ENCODE measurements at places on chromosomes 7 and 10.
A peak's percentile ranks its signal among the peaks of the same experiment; 100 is the strongest.

- DNase-seq: no peak
These were observed 406.4 kb downstream of the SEMA3D start for GRCh38 chr7:84780158-84781124.

GRCh38 chr10:97643441-97643985 lies 3.0 kb downstream of the PI4K2A start:
- no peak for DNase-seq

DNA sequence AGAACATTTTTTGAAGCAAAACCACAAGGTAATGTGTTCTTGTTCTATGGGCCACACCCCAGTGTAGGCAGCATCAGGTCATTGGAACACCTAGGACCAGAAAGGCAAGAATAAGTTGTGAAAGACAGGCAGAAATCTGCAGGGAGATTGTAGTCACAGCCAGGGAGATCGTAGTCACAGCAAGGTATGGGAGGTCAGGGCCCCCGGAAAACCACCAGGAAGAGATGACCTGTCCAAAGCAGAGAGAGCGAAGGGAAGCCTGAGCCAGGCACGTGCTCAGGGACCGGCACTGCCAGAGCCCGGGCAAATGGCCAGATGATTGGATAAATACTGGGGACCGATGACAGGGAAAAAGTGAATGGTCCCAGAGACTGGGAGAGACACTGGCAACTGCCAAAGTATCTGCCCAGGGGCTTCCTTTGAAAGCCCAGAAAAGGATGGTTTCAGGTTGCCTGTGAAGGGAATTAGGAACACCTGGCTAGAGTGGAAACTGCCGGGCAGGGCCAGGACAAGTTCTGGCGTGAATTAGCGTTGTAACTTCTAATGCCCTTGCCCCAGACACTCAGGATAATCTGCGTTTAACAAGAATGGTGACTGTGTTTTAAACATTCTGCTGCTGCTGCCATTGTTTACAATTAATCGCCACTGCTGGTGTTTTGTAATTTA lies 3.9 kb upstream of the NOBOX start:
- DNase-seq: no peak

GRCh38 chr10:99827936-99828335 lies 45.5 kb downstream of the ABCC2 start:
- DNase-seq: no peak

GRCh38 chr7:36749282-36749960 lies 25.1 kb upstream of the AOAH start:
- DNase-seq: peak; percentile 99

GRCh38 chr10:21114683-21115082 lies 217.6 kb upstream of the NEBL start:
- no peak for DNase-seq

DNA sequence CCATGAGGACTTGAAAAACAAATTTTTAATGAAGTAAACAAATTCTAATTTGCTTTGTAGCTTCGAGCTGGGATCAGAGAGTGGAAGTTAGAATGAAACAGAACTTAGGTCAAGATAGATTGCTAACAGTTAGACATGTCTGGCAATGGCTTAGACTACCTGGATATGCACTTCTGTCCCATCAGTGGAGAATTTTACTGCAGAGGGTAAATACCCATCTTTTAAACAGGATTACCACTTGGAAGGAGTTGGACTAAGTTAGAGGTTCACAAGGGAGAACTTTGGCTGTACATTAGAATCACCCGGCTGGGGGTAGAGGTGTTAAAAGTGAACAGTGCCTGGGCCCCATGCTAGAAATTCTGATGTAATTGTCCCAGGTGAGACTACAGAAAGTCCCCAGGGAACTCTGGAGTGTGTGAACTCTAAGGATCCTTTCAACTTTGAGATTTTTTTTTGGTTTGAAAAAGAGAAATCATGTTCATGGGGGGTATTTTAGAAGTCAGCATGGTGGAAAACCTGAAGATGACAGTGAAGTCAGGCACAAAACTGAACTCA lies 35.5 kb downstream of the ENTPD1 start:
- no peak for DNase-seq

- DNase-seq: no peak
These were observed 228.2 kb downstream of the CHRM2 start for GRCh38 chr7:137096607-137097006.

GRCh38 chr7:139627831-139628230 lies 104.3 kb downstream of the CLEC2L start:
- DNase-seq: no peak

DNA sequence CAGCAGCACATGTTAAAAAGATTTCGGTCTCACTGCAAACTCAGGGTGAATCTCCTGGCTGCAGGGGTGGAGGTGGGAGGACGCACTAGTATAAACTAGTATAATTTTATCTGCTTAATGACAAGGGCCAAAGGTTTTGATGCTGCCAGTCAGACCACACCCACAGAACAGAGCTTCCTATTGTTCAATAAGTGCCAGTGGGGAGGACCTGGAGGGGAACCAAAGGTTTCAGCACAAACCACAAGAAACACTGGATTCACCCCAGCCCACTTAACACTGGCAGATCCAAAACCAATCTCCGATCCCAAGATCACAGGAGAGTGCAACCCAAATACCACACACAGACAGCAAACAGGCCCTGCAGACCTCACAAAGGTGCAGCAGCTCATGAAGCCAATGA lies 6.6 kb downstream of the VOPP1 start:
- DNase-seq: no peak

- DNase-seq: no peak
These were observed 119.5 kb downstream of the SPDYE5 start for GRCh38 chr7:75611557-75612178.

DNA sequence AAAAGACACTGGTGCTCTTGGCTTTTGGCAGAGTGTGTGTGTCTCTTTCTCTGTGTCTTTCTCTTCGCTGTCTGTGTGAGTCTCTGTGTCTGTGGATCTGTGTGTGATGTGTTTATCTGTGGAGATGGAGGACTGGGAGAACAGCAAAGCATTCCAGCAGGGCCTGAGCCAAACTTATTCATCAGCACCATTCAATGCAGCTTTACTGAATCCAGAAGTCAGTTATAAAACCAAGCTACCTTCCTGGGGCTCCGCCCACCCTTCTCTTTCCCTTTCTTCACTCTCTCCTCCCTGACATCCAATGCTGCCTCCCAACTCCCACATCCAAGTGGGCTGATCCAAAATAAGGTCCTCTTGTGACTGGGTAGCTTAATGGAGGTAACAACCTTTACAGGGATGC lies 3.9 kb downstream of the SGMS1 start:
- DNase-seq: no peak

- DNase-seq: no peak
These were observed 19.4 kb upstream of the CABCOCO1 start for GRCh38 chr10:61643316-61643751.

DNA sequence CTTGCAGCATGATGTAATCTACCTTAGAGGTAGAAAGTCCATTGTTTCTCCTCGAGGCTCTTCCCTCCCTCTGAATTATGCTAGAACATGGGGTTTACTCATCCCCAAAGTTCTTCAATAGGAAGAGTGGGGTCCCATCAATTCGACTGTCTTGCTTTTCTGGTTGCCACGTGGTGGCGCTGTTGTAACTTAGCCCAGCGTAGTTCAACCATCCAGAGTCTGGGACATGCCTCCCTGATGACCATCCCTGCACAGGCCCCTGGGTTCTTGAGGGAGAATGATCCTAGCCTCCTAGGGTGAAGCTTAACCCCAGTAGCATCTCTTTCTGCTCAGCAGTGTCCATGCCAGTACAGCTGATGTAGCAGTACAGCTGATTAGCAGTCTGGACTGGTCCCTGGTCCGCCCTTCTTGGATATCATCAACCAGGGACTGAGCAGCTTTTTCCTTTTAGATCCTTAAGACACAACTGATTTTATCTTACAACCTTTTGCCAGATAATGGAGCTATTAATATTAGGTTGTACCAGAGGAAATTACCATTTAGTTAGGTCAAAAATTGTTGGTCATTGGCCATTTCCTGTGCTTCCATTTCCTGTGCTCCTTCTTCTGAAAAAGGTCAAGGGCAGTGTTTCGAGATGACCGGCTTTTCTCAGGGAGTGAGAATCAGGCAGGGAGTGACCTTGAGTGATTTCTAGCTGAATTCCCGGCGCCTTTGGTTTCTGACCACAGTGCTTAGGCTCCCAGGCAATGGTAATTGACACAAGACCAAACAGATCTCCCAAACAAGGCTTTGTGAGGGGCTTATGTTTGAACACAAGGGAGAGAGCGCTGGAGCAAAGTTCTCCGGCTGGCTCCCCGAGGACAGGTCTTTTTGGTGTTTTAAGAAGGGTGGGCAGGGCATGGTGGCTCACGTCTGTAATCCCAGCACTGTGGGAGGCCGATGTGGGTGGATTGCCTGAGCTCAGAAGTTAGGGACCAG lies 65.4 kb downstream of the TACC2 start:
- DNase-seq: no peak

DNA sequence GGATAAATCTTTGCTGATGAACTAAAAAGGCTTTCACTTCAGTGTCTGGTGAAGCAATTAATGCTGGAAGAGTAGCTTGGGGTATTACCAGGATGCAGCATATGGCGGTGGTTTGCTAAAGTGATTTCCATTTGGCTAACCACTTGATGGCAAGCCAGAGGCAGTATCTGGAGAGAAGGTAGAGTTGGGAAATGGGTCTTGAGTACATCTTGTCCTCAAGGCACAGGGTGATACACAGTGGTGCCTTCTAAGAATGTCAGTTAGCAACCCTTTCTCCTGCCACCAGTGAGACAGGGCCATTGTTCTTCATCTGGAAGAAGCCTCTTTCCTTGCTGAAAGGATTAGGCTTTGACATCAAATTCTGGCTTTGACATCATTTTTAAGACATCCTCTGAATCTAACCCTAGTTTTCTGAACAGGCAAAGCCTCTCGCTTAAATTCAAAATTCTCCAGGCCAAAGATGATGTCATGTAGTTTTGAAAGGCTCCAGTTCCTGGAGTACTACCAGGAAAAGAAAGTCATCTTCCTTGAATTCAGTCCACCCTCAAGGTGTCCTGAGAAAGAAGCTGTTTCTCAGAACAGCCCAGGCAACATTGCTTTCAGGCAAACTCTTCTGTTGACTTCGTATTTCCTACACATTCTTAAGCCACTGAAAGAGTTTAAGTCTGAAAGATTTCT lies 162.4 kb downstream of the ARID5B start:
- no peak for DNase-seq

- DNase-seq: no peak
These were observed 94.7 kb downstream of the LARP4B start for GRCh38 chr10:836782-837181.

DNA sequence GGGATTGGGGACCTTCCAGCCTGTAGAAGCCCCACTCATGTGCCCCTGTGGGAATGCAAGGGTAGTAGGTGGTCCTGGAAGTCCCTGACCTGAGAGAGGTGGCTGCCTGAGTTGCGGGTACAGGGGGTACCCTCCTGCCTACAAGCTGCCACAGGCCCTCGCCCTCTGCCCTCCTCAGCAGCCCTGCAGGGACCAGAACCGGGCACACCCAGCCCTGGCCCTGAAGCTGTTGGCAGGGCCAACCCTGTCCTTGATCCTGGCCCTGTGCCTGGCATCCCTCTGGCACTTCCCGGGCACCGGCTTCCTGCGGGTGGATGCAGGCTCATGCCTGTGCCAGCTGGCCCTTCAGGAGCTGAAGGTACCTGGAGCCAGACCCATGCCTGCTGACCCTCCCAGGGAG lies 54.9 kb upstream of the ELN start:
- DNase-seq: no peak

GRCh38 chr10:54363390-54363789 lies 437.6 kb downstream of the PCDH15 start:
- DNase-seq: no peak

- no peak for DNase-seq
These were observed 509.5 kb upstream of the CELF2 start for GRCh38 chr10:10508211-10508610.

GRCh38 chr7:98223898-98224700 lies 12.9 kb downstream of the BHLHA15 start:
- DNase-seq: no peak

DNA sequence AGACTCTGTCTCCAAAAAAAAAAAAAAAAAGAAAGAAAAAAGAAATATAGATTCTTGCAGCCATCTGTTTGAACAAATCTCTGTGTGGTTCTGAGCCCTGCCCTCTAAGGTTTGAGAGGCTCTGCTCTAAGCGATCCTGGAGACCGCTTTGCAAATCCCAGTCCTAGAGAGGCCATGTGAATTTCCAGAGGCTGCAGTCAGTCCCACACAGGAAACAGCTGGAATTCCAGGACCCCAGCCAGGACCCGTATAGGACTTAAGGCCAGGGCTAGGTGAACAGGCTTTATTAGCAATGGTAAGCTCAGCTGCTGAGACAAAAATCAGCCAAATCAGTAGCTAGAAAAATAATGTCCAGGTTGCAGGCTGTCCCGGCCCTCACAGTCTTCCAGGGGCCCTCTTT lies 154.8 kb downstream of the RPS24 start:
- DNase-seq: no peak

DNA sequence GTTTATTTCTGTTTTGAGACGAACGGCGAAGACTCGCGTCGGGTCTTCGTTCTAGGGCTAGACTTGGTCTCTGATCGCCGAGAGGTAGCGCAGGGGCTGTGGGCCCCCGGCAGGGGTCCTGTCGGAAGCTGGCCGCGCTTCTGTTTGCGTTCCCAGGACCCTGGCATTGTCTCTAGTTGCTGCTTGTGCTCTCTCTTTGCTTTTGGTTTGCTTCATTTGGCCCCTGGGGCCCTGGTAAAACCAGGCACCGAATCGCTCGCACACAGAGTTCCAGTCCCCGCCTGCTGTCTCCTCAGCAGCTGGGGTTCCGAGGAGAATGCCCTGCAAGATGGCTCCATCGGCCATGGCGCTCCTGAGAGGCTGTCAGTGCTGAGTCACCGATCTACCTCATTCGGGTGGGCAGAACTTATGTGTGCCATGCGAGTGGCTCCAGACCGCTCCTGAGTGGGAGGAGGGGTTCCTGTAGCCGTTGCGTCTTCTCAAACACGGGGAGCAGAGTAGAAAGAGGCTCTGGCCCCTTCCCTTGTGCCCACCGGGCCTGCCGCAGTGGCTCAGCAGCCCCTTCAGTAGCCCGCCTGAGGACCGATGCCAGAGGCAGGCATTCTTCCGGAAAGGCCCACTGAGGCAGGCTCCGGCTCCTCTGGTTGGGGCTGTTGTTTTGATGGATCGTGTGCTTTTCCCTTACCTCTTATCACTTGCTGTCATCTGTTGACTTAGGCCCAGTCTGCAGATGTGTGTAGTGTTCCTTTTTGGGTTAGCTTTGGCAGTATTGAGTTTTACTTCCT lies 826 bp downstream of the CHPF2 start:
- DNase-seq: peak; percentile 79

GRCh38 chr7:30166155-30166840 lies 31.5 kb downstream of the MTURN start:
- no peak for DNase-seq

- DNase-seq: no peak
These were observed 63.5 kb upstream of the SH2B2 start for GRCh38 chr7:102223184-102223583.

- peak; percentile 61 for DNase-seq
These were observed 6.6 kb downstream of the CPA2 start for GRCh38 chr7:130273081-130273932.

DNA sequence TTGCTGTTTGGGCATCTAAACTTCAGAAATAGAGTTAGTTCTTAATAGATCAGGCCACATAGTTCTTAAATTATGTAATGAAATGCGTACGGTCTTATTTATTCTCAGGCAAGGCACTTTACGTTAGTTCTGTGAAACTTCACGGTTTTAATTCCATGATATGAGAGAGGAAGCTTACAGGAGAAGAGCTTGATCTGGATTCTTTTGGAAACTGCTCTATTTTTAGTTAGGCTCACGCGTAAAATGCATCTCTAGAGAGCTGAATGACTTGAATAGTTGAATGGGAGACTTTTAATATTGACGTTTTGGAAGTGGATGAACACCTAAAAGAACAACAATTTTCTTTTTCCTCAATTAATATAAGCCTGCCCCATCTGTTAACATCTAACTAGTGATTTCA lies 71.1 kb downstream of the PRKG1 start:
- DNase-seq: no peak

All from MV-4-11 (cell line).